Stimulated activated CD8-positive, alpha-beta memory T cell treated with anti-CD3 and anti-CD28 coated beads, Interleukin-12 subunit alpha, Interleukin-12 subunit beta, amount 100 ng/mL, for 1 hour (primary cell): ENCODE measurements at places on chromosomes 16 and 17.

GRCh38 chr17:67253384-67253783, 8.4 kb upstream of the HELZ start:
- no peak for DNase-seq

DNA sequence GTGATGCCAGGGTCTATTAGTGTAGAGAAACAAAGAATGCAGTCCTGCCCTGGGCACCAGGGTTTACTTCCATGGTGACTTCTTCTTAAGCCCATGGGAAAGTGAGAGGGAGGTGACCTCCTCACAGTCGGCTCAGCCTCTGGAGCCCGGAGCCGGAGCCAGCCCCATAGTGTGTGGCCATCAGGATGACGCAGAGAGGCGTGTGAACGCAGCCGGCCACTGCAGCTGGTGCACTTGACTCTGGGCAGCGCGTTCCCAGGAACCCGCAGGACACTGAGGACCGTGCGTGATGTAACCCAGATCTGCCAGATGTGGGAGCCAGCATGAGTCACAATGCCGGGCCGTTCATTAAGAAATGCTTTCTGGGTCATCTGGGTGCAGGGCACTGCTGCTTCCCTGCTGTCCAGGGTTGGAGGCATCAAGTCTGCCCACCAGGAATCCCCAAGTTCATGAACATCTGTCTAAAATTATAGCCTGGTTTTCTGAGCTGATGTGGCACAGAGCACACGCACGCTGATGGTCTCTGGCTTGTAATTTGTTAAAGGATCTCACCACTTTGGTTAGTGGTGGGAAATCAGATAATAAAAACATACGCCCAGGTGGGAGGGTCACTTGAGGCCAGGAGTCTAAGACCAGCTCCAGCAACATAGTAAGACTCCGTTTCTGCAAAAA, 114.1 kb downstream of the PITPNC1 start:
- DNase-seq: no peak

- DNase-seq: no peak
Observed at GRCh38 chr17:45828582-45829133, 16.0 kb upstream of the SPPL2C start.

- DNase-seq: no peak
Observed at GRCh38 chr17:56642424-56642823, 48.9 kb downstream of the NOG start.

- no peak for DNase-seq
Observed at GRCh38 chr17:4405038-4405669, 28.6 kb upstream of the SPNS3 start.

DNA sequence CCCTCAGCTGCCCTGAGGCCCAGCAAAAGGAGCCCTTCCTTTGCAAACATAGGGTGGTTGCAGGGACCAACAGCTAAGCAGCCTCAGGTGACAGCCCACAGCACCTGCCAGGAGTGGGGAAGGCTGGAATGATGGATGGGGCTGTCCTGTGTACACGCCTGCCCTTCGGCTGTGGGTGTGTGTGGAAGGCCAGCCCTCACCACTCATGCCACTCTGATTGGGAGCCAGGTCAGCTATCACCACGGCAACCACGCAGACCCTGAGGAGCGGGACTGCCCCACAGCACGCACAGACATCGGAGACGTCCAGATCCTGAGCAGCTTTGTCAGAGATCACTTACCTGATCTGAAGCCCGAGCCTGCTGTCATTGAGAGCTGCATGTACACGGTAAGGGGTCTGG, 11.9 kb downstream of the PIPOX start:
- DNase-seq: no peak

DNA sequence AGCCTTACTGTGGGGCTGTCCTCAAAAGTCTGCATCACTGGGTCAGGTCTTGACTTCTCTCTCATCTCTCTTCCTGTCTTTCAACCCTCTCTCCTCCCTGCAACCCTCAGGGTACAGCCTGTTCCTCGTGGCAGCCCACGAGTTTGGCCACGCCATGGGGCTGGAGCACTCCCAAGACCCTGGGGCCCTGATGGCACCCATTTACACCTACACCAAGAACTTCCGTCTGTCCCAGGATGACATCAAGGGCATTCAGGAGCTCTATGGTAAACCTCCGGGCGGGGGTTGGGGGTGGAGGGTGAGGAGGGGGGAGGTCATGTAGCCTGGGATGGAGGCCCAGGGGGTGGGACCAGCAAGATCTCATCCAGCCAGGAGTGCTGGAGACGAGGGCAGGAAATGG, 12.7 kb downstream of the MMP2 start:
- no peak for DNase-seq

DNA sequence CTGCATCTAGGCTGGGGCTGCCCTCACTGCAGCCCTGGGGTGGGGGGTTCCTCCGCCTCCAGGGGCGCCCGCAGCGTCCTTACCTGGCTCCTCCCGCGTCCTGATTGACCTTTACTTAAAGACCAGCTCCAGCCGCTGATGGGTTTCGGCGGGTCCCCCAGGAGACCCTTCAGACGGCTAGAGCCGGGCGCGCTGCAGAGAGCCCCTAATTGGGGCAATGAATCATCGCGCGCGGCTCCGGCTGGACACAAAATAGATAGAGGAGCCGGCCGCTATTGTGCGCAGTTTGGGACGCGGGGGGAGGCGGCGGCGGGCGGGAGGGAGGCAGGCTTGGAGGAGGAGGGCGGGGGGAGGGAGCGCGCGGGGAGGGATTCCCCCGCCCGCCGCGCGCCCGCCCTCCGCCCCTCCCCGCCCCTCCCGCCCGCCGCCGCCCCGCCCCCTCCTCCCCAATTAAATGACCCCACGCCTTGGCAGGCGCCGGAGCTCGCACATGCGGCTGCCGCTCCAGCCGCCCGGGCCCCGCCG, 56.5 kb upstream of the CIBAR2 start:
- DNase-seq: no peak

DNA sequence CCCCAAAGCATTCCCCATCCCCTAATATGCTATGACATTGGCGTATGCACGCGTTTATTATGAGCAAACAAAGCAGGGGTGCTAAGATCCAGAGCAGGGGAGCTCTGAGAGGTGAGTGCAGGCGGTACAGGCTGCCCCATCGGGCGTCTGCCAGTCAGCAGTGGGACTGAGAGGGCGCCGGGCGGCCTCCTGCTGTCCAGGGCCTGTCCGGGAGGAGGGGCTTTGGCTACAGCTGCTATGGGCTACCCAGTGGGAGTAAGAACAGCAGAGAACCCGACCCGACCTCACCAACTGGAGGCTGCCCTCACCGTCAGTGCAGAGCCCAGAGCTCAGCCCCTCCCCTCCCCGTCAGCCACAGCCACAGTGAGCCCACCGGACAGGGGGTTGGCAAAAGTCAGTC, 18.5 kb upstream of the AATK start:
- no peak for DNase-seq

GRCh38 chr17:57744195-57745170, 616 bp downstream of the CCDC182 start:
- DNase-seq: no peak

GRCh38 chr17:73189417-73190099, 3.3 kb upstream of the COG1 start:
- DNase-seq: no peak

DNA sequence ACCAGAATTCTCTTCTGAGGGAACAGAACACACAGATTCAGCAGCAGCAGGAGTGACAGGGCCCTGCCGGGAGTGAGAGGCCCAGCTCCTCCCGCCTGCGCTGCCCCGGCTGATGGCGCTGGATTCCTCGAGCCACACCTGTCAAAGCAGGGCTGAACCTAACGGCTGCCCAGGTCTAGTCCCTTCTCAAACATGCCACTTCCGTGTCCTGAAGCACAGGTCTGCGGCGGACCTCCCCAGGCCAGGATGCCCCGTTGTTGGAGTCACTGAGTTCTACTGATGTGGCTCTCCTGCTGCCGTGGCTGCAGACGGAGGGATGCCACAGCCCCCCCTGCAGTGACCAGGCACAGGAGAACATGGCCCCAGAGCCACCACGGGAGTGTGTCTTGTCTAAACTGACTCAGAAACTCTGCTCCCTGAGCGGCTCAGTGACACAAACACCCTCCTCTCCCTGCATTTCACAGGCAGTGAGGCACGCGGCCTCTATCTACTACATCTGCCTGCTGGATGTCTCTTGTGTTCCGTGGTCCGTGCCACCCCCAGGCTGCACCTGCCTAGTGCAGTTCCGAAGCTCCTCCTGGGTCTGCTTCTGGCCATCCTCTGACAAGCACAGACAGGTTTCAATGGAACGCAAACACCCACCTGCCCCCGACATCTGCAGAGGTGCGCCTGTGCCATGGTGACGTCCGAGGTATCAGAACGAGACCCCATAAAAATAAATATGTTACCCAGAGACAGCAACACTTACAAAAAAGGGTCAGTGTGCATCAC, 44.7 kb upstream of the DNAH17 start:
- DNase-seq: no peak

- no peak for DNase-seq
Observed at GRCh38 chr16:82801361-82801760, 174.6 kb downstream of the CDH13 start.

GRCh38 chr16:29775742-29776408, 2.2 kb upstream of the ZG16 start:
- no peak for DNase-seq

DNA sequence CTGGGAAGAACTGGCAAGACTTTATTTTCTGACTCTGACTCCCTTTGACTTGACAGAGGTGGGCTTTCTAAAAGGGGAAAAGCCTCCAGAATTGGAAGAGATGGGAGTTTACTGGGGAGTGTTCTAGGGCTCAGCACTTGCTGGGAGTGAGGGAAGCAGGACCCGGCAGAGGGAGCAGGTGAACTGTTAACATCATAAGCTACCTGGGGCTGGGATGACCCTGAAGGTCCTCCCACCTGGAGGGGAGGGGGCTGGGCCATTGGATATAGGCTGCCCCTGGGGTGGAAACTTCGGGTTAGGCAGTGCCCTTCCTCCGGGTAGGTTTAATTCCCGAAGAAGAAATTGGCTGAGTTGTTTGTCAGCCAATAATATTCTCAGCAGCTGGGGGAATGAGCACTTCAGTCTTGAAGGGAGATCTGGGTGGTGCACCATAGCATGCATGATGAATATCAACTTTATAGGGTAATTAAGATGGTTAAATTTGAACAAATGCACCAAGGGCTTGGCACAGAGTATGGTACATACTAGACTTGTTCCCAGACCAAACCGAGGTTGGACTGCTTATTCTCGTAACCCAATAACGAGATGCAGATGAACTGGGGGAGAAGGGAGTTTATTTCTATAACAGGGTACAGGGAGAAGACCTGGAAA, 337.0 kb downstream of the HAPSTR1 start:
- no peak for DNase-seq

- no peak for DNase-seq
Observed at GRCh38 chr17:4576729-4577322, 7.5 kb upstream of the SMTNL2 start.

GRCh38 chr17:44926821-44927525, 11.7 kb upstream of the GFAP start:
- DNase-seq: no peak

GRCh38 chr17:4569591-4569990, 9.2 kb upstream of the GGT6 start:
- DNase-seq: no peak

DNA sequence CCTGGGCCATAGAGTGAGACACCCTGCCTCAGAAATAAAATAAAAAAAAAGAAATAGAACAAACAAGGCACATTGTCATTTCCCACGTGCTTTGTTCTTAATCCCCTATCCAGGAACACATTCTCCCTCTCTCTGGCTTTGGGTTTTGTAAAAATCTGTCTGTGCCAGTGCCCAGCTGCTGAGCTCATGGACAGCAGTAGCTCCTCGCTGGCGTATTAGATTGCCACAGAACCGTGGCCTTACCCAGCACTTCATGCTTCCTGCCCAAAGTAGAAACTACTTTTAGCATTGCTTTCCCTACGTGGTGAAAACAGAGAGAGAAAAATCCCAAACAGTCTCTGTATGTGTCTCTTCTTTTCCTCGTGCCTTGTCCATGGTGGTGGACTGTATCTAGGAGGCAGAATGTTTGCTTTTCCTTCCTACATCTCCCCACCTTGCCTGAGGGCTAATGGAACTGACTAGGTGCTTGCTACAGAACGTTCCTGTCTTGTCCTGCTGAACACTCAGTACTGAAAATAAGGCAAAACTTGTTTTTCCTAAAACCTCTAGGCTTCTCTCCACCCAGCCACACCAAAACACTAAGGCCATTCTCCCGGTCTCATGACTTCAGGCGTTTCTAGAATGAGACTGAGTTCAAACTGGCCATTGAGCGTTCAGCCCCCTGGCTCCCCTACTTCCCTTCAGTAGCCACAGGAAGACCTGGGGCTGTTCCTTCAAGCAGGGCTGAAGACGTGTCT, 26.1 kb downstream of the MNT start:
- DNase-seq: no peak

GRCh38 chr16:15966420-15966819, 17.0 kb downstream of the ABCC1 start:
- DNase-seq: no peak

- no peak for DNase-seq
Observed at GRCh38 chr16:84449156-84450140, 55.0 kb downstream of the MEAK7 start.

GRCh38 chr16:1830213-1830612, 3.2 kb downstream of the FAHD1 start:
- no peak for DNase-seq

GRCh38 chr17:79044462-79044861, 20.5 kb downstream of the C1QTNF1 start:
- DNase-seq: no peak

- no peak for DNase-seq
Observed at GRCh38 chr17:82794781-82795482, 43.1 kb downstream of the TBCD start.

DNA sequence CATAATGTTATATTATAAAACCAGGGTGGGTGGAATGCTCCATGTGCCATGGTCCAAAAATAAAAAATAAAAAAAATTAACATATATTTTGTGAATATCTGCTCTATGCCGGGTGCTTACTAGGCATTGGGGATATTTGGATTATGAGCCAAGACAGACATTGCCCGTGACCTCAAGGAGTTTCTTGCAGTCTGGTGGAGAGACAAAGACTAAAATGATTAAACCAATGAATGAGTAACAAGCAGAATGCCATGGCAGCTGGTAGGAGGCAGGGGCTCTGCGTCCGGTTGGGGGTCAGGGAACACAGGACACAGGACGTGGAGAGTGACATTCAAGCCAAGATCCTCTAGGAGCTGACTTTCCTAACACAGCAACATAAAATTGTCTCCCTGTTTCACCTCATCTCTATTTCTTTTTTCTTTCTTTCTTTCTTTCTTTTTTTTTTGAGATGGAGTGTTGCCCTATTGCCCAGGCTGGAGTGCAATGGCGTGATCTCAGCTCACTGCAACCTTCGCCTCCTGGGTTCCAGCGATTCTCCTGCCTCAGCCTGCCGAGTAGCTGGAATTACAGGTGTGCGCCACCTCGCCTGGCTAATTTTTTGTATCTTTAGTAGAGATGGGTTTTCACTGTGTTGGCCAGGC, 35.4 kb downstream of the RGS9 start:
- no peak for DNase-seq

GRCh38 chr17:73007407-73007806, 85.1 kb downstream of the SLC39A11 start:
- DNase-seq: no peak
